Kidney epithelial cell (primary cell): ENCODE measurements at places on chromosomes 11 and 22. TPM values are rescaled to one million over a fixed set of nuclear protein-coding genes. Genes with fewer than 3 reads are reported as not detected.

KRTAP5-1 gene
- not detected in 2 replicates for total RNA-seq

DNA sequence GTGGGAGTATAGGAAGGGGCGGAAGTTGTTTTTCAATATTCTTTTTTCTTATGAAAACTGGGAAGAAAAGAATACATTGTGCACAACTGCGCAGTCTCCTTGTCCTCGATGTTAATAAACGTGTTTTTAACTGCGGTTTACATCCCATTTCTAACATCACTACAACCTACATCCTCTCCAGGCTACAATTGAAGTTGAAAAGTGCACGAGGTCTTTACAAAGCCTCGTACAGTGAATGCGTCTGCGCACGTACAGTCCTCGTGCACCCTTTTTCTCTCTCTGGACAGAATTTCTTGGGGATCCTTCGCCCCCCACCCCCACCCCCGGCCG is 102.4 kb downstream of the WT1 start:
- DNase-seq = no peak

- no peak for DNase-seq
Measured at GRCh38 chr22:23903328-23903971, 9.3 kb downstream of the MIF start.

SMIM35 gene
- not detected in 2 replicates for total RNA-seq

IGHMBP2 gene
- 12.4 and 22.6 TPM in 2 replicates for total RNA-seq
